Activated T-cell treated with anti-CD3 and anti-CD28 coated beads for 1 hour (primary cell): ENCODE measurements at places on chromosomes 2 and 18.

DNA sequence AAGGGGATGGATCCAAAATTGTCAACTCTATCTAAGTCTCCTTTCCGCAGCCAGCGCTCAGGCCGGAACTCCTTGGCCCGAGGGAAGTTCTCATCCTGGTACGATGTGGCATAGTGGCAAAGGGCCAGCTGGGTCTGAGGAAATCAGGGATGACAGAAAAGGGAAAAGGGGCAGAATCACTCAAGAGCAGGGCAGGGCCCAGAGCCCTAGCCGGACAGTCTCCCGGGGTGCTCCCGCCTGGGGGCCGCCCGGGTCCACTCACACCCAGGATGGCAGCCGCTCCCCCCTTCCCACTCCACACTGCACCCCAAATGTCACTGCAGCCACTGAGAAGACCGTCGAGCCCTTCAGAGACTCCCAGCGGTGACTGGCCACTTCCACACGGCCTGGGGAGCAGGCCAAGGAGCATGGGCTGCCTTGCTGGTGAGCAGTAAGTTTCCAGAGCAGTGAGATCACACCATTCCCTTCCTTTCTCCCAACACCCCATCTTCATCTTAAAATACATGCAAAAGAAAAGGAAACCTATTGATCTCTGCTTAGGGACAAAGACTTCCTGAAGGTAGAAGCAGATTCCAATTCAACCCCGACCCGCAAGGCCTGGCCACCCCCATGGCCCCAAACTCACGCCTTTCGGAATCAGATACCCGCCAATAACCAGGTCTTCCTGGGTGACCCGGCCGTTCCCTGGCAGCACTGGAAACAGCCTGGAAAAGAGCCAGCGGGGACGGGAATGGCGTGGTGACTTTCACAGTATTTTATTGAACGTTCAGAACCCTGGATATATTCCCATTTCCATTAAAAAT is 26.7 kb downstream of the CYP27C1 start:
- no peak for DNase-seq

DNA sequence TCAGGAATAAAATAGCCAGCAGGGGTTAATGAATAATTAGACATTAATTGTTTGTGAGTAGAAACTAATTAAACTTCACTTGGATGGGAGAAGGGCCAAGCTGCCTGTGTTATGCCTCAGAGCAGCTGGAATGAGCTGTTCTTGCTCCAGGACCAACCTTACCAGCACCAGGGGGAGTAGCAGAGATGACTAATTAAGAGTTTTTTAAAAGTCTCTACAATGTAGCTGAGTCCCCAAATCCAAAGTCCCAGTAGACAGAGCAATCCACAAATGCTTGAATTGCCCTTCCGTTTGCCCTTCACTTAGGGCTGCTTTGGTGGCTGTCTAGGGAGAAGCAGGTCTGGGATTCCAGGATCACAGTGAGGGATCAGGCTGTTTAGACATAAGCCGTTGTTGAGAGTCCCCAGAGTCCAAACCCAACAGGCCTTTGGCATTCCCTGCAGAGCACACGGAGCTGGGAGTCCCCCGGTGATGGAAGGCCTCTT is 59.4 kb downstream of the RHOB start:
- DNase-seq, result no peak

DNA sequence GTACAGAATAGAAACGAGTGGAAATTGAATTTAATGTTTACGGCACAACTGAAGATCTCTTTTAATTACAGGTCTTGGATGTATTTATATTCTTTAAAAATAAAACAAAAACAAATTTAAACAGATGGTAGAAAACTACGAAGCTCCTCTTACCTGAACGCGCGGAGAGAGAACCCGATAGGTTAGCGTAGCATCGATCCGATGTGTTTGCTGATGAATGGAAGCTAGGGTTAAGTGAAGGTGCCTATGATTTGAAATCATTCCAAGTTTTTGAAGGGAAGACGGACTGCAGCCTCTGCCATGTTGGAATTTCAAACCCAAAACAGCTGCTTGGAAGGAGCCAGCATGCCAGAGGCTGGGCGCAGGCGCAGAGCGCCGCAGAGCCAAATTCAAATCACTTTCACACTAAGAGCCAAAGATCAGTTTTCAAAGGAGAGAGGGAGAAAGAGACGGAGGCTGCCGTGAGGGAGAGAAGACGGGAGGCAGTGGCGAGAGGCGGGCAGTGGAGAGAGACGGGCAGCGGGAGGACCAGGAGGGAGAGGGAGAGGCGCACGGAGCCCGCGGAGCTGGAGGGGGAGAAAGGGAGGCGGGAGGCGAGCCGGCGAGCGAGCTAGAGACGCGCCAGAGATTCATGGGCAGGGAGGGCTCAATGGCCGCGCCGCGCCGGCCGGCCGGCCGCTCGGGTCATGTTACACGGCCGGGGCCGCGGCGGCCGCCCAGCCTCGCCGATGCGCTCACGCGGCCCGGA is at the start of gene FIGN:
TSS of gene FIGN (minus strand) at position 324 of the 748 bp plus-strand sequence. CDS start 1,081 bp downstream, outside the sequence.
- DNase-seq, result no peak

GRCh38 chr2:117771969-117772630 is 42.4 kb upstream of the DDX18 start:
- no peak for DNase-seq
